Heart left ventricle (tissue), 16 donors: ENCODE measurements at places on chromosomes 4 and X. TPM values are rescaled to one million over a fixed set of nuclear protein-coding genes. Genes with fewer than 3 reads are reported as not detected.

DNA sequence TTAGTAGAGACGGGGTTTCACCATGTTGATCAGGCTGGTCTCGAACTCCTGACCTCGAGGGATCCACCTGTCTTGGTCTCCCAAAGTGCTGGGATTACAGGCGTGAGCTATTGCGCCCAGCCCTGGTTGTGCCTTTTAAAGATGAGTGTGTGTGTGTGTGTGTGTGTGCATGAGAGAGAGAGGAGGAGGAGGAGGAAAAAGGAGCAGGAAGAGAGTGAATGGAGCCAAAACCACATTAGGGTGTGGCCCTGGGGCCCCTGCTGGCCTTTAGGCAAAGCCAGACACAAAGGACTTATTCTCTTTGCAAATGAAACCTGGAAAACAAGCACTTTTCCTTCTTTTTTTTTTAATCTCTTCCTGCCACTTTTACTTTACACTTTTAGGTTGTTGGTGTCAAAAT is 48.2 kb upstream of the KLF3 start:
- H3K36me3 ChIP-seq, result no peaks in the 10 kb centered on the region
- H3K27me3 ChIP-seq, result no peaks in the 10 kb centered on the region
- no peak overlapping the region for H3K27ac ChIP-seq
- H3K4me1 ChIP-seq, result no peaks in the 10 kb centered on the region
- DNase-seq, result no peak
- H3K4me3 ChIP-seq, result no peak overlapping the region

GRCh38 chrX:112642349-112642748 is 37.4 kb downstream of the LHFPL1 start:
- no peaks in the 10 kb centered on the region for H3K36me3 ChIP-seq
- H3K4me3 ChIP-seq, result no peak overlapping the region
- no peak for DNase-seq
- H3K27me3 ChIP-seq, result no peaks in the 10 kb centered on the region
- no peak overlapping the region for H3K27ac ChIP-seq
- no peaks in the 10 kb centered on the region for H3K4me1 ChIP-seq

GRCh38 chr4:10080589-10081217 is 35.9 kb downstream of the WDR1 start:
- H3K36me3 ChIP-seq, result peaks cover 99% of the 10 kb centered on the region
- H3K27ac ChIP-seq, result no peak overlapping the region
- H3K4me3 ChIP-seq, result no peak overlapping the region
- no peak for DNase-seq
- no peaks in the 10 kb centered on the region for H3K27me3 ChIP-seq
- H3K4me1 ChIP-seq, result peaks cover 58% of the 10 kb centered on the region

- H3K4me3 ChIP-seq, result no peak overlapping the region
- H3K27me3 ChIP-seq, result no peaks in the 10 kb centered on the region
- no peak overlapping the region for H3K27ac ChIP-seq
- no peaks in the 10 kb centered on the region for H3K36me3 ChIP-seq
Measured at GRCh38 chr4:94262163-94263016, 54.7 kb downstream of the SMARCAD1 start.

DNA sequence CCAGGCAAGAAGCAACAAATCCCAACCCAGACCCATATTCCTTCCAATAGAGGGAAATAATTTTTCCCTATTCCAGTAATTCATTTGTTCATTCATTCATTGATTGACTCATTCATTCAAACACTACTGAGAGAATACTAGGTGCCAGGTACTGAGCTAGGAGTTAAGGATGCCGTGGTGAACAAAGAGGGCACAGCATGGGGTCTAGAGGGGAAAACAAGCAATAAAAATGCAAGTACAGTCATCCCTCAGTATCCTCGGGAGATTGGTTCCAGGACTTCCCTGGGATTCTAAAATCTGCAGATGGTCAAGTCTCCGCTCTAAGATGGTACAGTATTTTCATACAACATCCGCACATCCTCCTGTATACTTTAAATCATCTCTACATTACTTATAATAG is 18.7 kb downstream of the RASGEF1B start:
- H3K4me3 ChIP-seq, result no peak overlapping the region
- H3K36me3 ChIP-seq, result peaks cover 79% of the 10 kb centered on the region
- no peaks in the 10 kb centered on the region for H3K27me3 ChIP-seq
- no peaks in the 10 kb centered on the region for H3K4me1 ChIP-seq

- no peak overlapping the region for H3K4me3 ChIP-seq
- H3K27me3 ChIP-seq, result no peaks in the 10 kb centered on the region
- no peaks in the 10 kb centered on the region for H3K36me3 ChIP-seq
- no peak for DNase-seq
Measured at GRCh38 chr4:137310166-137310565, 222.1 kb downstream of the PCDH18 start.

DNA sequence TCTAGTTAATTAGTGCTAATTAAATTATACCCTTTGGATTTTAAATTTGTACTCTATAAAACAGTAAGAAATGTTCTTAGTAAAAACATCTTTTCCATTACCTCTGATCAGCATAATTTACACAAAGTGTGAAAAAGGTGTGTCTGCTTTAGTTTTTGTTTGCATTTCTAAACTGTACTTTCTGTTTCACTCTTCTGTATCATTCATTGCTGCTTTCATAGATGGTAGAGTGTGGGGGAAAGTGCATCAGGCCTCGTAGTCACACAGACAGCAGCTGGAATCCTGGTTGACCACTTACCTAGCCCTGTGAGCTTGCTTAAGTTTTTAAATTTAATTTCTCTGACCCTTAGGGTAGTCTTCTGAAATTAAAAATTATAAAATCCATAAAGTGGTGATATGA is 275.4 kb upstream of the PITX2 start:
- no peaks in the 10 kb centered on the region for H3K4me1 ChIP-seq
- DNase-seq, result no peak
- H3K27ac ChIP-seq, result no peak overlapping the region
- H3K4me3 ChIP-seq, result no peak overlapping the region
- H3K27me3 ChIP-seq, result no peaks in the 10 kb centered on the region
- no peaks in the 10 kb centered on the region for H3K36me3 ChIP-seq

- no peak overlapping the region for H3K27ac ChIP-seq
- no peaks in the 10 kb centered on the region for H3K4me1 ChIP-seq
- DNase-seq, result no peak
- no peak overlapping the region for H3K4me3 ChIP-seq
Measured at GRCh38 chr4:164615964-164616363, 138.0 kb upstream of the SMIM31 start.

DNA sequence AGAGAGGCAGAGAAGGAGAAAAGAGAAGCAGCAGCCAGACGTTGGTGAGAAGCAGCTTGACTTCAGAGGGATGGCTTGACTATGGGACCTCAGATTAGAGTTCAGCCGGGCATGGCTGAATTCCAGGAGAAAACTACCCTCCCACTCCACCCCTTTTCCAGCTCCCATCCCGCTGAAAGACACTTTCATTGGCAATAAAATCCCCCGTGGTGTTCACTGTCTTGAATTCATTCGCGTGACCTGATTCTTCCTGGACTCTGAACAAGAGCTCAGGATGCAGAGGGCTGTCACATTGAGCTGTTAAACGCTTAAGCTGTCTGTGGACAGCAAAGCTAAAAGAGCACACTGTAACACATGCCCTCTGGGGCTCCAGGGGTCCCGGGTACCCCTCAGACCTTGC is 1575.3 kb upstream of the AGA start:
- DNase-seq, result no peak
- no peak overlapping the region for H3K27ac ChIP-seq
- H3K36me3 ChIP-seq, result no peaks in the 10 kb centered on the region
- no peaks in the 10 kb centered on the region for H3K27me3 ChIP-seq
- H3K4me3 ChIP-seq, result no peak overlapping the region

DNA sequence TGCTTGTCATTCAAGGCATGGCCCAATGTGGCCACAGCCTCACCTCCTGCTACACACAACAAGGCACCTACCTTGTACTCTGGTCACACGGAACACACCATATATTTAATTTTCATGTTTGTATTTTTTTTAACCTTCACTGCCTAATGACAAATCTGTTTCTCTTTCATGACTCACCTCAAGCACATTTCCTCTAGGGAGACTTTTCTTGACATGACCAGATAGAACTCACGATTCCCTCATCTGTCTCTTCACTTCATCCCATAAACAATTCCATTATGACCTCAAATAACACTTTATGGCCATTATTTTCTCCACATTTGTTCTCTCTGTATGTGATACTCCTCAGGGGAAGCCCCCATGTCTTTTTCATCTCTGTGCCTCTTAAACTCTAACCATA is 11.1 kb downstream of the DRP2 start:
- no peak for DNase-seq
- no peak overlapping the region for H3K27ac ChIP-seq
- H3K27me3 ChIP-seq, result no peaks in the 10 kb centered on the region
- no peaks in the 10 kb centered on the region for H3K4me1 ChIP-seq

DNA sequence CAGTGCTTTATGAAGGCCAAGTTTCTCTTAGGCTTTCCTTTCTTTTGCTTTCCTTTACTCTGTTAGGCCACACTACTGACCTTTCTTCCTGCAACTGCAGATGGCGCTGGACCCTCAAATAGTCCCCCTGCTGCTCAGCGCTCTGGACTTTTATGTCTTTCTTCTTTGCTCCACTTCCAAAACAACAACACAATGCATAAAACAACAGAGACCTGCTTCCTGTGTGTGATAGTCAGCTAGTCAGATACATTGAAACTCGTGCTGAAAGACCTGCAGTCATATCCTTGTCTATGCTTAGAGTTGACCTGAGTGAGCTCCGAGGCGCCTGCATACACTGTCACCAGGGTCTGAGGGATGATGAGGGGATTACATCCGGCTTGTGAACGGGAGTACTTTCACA is 108.9 kb upstream of the TEX13D start:
- H3K4me1 ChIP-seq, result peaks cover 11% of the 10 kb centered on the region
- no peaks in the 10 kb centered on the region for H3K27me3 ChIP-seq
- DNase-seq, result no peak
- H3K27ac ChIP-seq, result no peak overlapping the region
- no peaks in the 10 kb centered on the region for H3K36me3 ChIP-seq
- H3K4me3 ChIP-seq, result no peak overlapping the region

DNA sequence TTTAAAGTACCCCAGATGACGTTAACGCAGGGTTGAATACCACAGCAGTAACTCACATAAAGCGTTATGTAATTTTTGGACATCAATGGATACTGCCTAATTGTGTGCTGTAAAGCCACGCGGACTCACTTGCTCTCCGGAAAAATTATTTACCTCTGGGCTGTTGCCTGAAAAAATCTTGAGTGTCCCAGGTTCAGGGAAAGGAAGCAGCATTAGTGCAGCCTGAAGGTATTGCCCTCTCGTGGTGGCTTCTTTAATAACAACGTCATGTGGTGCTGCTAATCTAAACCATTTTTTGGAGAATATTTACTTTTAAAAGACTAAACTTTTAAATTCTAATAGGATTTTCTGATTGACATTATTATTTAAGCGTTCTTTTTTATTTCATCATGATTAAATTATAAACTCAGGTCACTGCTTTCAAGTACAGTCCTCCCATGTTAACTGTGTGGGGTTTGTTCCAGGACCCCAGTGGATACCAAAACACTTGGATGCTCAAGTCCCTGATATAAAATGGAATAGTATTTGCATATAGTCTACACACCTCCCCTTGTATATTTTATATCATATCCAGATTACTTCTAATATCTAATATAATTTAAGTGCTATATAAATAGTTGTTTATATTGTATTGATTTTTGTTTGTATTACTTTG is 384.8 kb downstream of the FAM133A start:
- H3K4me1 ChIP-seq, result no peaks in the 10 kb centered on the region
- H3K36me3 ChIP-seq, result no peaks in the 10 kb centered on the region
- no peaks in the 10 kb centered on the region for H3K27me3 ChIP-seq
- DNase-seq, result no peak

DNA sequence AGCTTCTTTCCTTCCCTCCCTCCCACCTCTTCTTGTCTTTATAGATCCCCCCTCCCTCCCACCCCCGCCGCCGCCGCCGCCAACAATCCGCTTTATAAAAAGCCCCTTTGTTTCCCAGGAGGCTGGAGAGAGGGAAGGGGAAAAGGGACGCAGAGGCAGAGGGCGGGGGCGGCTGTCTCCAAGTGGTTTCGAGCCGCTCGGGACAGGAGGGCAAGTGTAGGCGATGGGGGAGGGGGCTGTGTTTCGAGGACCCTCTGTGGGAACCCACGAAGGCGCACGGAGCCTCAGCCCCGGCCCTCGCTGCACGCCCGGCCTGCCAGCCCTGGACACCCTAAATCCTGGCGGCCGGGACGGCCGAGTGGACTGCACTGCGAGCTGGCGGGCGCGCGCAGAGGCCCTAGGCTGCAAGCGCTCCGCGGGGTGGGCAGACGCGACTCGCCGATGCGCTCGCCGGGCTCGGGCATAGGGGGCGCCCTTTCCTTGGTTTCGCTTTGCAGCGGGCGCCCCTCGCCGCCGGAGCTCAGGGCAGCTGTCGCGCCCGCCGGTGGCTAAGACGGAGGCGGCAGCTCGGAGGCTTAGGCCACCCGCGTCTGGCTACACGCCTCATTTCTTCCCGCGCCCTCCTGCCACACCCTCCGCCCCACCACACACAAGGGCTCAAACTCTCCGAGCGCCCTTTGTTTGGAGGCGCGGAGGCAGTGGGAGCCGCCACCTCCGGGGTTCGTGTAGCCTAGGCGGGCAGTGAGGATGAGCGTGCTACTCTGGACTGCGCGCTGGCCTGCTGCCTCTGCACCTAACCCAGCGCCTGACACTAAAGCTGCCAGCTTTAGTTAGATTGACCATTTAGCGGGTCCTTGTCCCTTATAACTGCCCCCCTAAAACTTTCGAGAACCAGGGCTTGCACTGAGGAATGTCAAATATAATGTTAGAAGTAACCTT is 2.2 kb downstream of the MAMLD1 start:
- H3K4me1 ChIP-seq, result peaks cover 10% of the 10 kb centered on the region
- no peaks in the 10 kb centered on the region for H3K27me3 ChIP-seq
- peak overlapping the region; percentile 69 for H3K4me3 ChIP-seq
- DNase-seq, result peak; percentile 68
- H3K27ac ChIP-seq, result peak overlapping the region; percentile 78
- H3K36me3 ChIP-seq, result no peaks in the 10 kb centered on the region

- DNase-seq, result no peak
- H3K36me3 ChIP-seq, result no peaks in the 10 kb centered on the region
- no peak overlapping the region for H3K4me3 ChIP-seq
- no peaks in the 10 kb centered on the region for H3K4me1 ChIP-seq
- no peak overlapping the region for H3K27ac ChIP-seq
Measured at GRCh38 chrX:5397409-5397808, 831.3 kb downstream of the NLGN4X start.

The CYTL1 gene
- not detected for total RNA-seq

The EGF gene
- total RNA-seq, result 8.5 TPM

The HTRA3 gene
- total RNA-seq, result 55.0 TPM

The RAB41 gene
- not detected for total RNA-seq

The TMPRSS11D gene
- not detected for total RNA-seq

The MAGIX gene
- 2.7 TPM for total RNA-seq

The SPP1 gene
- 8.6 TPM for total RNA-seq
